Hepatocyte (in vitro differentiated cells): ENCODE measurements at places on chromosomes 2 and 18. TPM values are rescaled to one million over a fixed set of nuclear protein-coding genes. Genes with fewer than 3 reads are reported as not detected.

The FAM228A gene
- polyA plus RNA-seq: 0.86 TPM in 1 of 2 replicates, not detected in the other

The TMEM37 gene
- polyA plus RNA-seq: 89.9 and 123 TPM in 2 replicates

The POLR1B gene
- polyA plus RNA-seq: 7.7 and 9.7 TPM in 2 replicates

The TSN gene
- polyA plus RNA-seq: 43.5 and 45.4 TPM in 2 replicates

GRCh38 chr18:62081761-62082294 is 105.0 kb downstream of the PIGN start:
- DNase-seq: no peak

DNA sequence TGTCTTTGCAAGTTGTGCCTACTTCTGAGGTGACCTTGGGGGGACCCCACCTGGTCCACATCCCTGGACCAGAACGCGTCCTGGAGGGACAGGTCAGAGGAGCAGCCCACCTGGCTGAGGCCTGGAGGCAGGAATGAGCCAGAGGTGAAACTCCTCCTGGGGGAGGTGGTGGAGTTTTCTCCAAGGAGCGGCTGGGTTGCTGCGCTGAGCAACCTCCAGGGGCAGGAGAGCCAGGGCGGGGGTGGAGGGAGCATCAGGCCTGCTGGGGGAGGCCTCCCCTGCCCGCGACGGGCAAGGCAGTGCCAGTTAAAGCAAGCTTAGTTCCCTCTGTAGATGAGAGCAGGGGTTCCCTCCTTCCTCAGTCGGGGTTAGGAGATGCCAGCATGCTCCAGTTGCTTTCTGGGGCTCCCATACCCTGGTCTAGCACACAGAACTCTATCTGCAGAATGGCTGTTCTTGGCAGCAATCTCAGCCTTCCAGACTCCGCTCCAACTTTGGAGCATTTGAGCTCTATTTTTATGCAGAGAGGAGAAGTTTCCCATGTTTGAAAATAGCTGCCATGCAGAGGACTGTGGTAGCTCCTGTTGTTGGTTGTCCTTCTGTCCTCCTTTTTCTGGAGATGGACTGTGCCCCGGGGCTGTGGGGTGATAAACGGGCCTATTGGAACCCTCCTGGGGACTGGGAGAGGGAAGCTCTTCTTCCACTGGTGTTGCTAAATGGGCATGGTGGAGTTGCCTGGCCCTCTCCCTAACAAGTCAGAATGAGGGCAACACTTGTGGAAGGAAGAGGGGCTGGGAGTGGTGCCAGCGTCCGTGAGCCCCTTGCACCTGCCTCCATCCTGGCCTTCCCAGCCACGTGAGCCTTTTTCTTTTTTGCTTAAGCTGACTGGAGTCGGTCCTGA is 39.1 kb downstream of the B3GNT2 start:
- DNase-seq: no peak

DNA sequence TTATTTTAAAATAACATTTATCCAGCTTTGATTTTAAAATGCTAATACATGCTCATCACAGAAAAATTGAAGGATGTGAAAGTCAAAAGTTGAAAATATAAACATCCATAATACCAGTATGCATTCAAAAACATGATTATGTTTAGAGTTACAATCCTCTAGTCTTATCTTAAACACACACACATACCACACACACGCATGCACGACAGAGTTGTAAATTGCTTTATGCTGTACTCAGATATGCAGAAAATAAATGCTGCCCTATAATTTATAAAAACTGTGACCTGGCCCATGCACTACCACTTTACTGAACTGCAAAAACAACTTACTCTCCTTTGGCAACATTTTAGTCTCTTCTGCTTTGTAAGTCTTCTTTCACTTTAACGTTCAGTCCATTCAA is 793.0 kb upstream of the FANCL start:
- DNase-seq: no peak
